Stimulated activated CD4-positive, alpha-beta T cell treated with anti-CD3 and anti-CD28 coated beads, Interleukin-1b, Interleukin-23, amount 100 ng/mL, for 1 hour (primary cell): ENCODE measurements at places on chromosomes 4 and X.

- DNase-seq, result no peak
Observed at GRCh38 chrX:43373032-43373431, 283.1 kb upstream of the MAOA start.

GRCh38 chr4:40379248-40379647 lies 44.1 kb downstream of the CHRNA9 start:
- no peak for DNase-seq

DNA sequence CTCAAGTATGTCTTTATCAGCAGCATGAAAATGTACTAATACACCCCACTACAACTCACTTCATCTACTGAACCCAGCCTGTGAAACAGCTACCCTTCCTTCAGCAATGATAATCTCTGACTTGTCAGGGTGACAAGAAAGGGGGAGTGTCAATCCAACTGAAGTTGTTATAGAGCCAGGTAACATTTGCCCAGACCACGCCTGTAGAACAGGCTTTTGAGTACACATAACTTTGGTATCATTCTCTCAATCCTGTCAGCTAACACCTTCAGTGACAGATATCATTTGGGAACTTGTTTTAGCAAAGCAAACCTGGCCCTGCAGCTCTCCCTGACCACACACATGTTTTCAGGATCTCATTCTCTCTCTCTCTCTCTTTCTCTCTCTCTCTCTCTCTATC lies 592.2 kb downstream of the SMARCA1 start:
- DNase-seq, result no peak

DNA sequence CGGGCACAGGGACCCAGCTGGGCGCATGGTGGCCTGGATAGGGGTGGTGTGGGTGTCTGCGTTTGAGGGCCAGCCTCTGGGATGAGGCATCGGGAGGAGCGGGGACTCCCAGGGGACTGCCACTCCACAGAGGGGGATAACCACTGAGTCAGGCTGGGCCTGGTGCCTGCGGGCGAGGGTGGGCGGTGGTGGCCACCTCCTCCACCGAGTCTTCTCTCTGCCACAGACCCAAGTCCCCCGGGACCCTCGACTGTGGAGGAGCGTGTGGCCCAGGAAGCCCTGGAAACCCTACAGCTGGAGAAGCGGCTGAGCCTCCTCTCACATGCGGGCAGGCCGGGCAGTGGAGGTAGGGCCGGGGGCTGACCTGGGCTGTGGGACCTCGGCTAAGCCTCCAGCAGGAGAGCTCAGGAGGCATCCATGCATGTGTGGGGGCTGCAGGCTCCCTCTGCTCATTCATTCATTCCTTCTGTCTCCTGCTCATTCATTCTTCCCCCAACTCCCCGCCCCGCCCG lies 26.4 kb downstream of the DOK7 start:
- DNase-seq, result no peak

DNA sequence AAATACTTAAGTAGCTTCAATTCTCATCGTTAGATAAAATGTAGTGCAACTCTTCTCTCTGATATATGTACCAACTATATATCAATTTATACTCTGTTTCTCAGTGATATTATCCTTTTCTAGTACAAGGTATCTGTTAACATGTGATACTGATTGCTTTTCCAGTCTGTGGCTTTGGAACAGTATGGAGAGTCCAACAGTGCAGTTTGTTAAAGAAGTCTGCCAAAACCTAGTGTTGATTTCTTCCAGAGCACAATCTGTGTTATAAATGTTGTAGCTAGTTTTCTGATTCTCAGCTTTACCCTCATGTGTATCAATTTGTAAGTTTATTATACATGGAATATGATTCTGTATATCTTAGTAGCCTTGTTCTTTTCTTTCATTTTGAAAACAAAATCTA lies 465.0 kb downstream of the IL15 start:
- DNase-seq, result no peak

DNA sequence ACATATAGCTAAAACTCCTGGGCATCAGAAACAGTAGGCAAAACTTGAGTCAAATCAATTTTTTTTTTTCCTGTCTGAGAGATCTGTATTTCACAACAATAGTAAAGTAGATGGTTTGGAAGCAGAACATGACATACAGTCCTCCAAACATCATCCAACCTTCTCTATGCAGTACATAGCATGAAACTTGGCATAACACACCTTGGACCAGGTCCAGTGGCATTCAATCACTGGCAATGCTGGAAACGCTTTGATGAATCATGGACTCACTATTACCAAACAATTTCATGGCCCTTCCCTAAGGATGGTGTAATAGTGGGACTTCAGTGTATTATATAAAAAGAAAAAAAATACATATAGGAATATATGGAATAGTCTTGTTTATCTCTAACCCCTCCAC lies 154.6 kb downstream of the FMR1NB start:
- DNase-seq, result no peak

- no peak for DNase-seq
Observed at GRCh38 chr4:157564218-157564617, 343.7 kb downstream of the GRIA2 start.

DNA sequence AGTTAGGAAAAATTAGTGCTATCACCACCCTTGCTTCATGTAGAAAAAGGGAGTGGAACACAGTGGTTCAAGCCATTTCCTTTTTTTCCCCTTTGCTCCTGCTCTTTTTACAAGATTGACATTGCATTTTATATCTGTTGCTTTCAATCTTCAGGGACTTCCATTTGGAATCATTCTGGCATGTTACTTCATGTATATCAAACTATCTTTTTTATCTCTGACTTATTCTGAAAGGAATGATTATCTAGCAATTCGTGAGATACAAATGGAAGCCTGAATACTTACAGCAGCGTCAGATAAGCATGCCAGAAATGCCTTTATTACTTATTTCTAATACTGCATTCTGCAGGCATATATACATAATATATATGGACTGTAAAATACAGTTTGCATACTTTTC lies 20.4 kb downstream of the ADGRL3 start:
- DNase-seq, result no peak

GRCh38 chrX:30150196-30150895 lies 65.0 kb upstream of the MAGEB2 start:
- no peak for DNase-seq

DNA sequence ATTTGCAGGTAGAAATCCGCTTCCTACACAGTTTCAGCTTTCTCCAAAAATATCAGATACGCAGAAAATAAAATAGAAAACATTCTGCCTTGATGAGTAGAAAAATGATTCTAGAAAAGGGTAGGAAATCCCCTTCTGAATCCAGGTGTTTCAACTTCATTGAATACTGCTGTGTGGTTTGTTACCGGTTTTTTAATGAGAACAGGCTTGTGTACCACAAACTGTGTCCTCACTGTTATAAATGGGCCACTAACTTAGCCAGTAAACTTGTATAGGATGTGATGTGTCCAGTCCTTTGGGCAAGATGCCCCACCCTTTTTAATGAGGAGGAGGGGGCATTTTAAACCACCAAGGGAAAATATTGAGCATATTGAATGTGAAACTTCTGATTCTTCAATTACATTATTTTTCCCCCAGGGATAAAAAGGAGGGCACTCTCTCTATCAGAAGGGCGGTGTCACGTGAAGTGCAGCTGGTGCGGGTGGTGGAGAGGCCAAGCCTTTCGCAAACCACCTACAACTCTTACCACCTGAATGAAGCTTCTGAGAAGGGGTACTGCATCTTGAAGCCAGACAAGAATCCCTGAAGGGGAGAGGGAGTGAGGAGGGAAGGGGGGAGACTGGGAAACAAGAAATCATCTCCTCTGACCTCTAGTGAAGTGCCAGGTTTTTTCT lies 4.5 kb downstream of the CXXC4 start:
- DNase-seq, result no peak

- no peak for DNase-seq
Observed at GRCh38 chr4:13470379-13470778, 13.8 kb downstream of the RAB28 start.

DNA sequence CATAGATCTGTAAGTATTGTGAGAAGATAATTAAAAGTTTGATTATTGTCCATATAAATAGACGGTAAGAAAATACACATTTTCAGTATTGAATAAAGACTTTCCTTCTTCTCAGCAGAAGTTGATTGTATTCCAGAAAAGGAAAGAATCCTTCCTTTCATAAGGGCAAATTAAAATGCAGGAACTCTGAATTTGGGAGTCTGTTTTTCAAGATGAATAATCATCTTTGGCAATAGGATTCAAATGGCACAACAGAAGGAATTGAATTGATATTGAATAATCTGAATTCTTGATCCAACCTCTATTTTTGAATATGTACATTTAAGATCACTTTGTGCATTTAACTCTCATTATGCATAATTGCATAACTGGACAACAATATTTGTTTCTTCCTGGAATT lies 149.3 kb downstream of the DMD start:
- no peak for DNase-seq

DNA sequence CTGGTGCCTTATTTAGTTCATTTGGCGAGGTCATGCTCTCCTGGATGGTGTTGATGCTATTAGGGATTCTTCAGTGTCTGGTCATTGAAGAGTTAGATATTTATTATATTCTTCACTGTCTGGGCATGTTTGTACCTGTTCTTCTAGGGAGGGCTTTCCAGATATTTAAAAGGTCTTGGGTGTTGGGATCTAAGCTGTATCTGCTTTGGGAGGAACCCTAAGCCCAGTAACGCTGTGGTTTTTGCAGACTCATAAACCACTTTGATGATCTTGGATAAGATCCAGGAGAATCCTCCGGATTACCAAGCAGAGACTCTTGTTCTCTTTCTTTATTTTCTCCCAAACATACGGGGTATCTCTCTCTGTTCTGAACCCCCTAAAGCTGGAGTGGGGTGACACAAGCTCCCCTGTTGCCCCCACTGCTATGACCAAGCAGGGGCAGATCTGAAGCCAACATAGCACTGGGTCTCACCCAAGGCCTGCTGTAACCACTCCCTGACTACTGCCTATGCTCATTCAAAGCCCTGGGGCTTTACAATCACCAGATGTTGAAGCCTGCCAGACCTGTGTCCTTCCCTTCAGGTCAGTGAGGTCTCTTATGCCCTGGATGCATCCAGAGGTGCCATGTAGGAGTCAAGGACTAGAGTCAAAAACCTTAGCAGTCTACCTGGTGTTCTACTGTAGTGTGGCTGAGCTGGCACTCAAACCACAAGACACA lies 187.6 kb downstream of the GUCY2F start:
- no peak for DNase-seq

- no peak for DNase-seq
Observed at GRCh38 chrX:101265869-101266428, 25.2 kb downstream of the TAF7L start.

DNA sequence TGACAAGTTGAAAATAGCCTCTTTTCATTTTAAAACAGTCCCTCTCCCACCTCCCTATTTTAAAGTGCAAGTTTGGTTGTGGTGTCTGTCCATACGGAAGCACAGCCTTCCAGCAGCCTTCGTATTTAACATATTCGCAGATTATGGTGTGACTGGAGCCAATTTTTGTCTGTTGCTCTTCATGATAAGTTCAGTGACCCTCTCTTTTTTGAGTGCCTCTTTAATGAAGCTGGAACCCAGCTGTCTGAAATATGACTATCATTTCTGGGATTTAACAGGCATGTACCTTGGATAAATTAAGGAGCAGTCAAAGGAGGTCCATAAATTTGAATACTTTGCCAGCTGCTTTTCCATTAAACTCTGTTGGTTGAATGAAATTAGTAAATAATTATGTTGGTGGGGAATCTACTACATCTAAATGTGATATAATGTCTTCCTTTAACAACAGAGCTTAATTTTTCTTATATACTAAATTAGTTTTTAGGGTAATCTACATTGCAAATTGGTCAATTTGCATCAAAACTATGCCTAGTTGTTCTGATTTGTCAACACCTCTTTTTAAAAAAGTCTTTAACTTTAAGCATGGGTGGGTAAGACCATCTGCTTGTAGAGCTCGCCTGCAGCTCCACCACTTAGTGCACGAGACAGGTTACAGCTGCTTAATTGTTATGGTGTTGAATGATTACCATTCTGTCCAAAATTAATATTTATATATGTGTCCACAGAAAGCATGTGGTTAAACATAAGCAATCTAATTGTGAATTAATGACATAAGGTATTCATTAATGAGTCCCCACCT lies 216.6 kb downstream of the DCTD start:
- DNase-seq, result no peak

DNA sequence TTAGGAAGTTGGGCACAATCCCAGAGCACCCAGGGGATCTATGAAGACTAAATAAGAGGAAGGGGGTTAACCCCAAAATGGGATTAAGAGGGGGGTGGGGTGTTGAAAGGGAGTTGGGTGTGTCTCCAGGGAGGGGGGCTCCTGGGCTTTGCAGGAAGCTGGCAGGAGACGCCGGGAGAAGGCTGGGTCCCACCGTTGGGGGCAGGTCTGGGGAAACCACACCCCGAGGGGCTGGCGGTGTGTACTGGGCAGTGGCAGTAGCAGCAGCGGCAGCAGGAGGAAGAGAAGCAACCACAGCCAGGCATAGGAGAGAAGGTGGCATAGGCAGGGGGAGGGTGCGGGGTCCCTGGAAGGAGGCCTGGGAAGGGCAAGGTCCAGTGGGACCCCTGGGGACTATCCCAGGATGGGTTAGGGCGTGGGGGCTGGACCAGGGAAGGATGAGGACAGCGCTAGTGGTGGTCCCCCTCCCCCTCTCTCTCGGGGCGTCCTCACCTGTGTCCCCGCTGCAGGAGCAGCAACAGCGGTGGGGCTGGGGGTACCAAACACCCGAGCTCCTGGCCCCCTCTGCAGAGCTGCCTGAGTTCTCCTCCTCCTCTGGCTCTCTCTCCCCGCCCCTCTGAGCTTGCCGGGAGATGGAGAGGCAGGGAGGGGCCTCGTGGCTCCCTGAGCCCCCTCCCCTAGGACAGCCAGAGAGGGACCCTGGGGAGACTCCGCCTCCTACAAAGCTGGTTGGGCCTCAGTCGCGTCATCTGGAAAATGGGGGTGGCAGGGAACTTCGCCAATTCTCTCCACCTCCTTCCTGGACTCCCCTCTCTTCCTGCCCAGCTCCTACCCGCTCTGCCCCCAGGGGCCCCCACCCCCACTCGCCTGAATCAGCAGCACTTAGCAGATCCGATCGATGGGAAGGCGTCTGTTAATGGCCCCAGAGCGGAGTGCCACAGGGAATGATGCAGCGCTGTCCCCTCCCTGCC lies at the start of gene KCND1:
Gene KCND1, minus strand, starts transcription at position 596 of the 971 bp plus-strand sequence. CDS start 1,573 bp downstream, outside the sequence.
- no peak for DNase-seq

DNA sequence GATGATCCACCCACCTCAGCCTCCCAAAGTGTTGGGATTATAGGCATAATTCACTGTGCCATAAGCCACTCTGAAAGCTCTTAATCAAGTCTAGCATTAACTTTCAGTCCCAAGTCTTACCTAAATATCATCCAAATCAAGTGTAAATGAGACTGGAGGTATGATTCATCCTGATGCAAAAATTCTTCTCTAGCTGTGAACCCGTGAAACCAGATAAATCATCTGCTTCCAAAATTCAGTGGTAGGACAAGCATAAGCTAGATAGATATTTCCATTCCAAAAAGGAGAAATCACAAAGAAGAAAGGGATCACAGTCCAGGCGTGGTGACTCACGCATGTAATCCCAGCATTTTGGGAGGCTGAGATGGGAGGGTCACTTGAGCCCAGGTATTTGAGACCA lies 8.8 kb upstream of the TBC1D25 start:
- DNase-seq, result no peak

GRCh38 chr4:120454788-120455187 lies 388.1 kb upstream of the MAD2L1 start:
- no peak for DNase-seq
